Left kidney (tissue), 8 donors: ENCODE measurements at places on chromosomes 11 and 22. TPM values are rescaled to one million over a fixed set of nuclear protein-coding genes. Genes with fewer than 3 reads are reported as not detected.

DNA sequence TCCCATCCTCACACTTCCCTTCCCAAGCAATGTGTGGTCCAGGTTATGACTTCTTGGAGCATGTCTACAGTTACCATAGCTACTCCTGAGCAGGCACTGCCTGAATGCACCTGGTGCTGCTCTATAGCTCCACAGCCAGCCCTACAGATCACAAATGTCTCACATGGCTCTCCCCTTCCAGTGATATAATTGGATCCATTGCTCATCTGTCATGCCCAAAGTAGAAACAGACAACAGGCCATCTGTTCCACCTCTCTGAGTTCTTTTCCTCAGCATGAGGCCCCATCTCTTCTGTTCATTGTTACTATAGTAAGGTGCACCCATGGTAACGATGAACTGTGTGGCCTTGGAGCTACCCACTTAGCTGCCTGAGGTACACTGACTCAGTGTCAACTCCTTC lies 320.3 kb upstream of the ZC3H12C start:
- peak; percentile 7 for DNase-seq

- no peak for DNase-seq
Measured at GRCh38 chr22:38327396-38327795, 10.2 kb upstream of the CSNK1E start.

GRCh38 chr11:59157433-59157832 lies 14.5 kb upstream of the DTX4 start:
- no peak for DNase-seq

DNA sequence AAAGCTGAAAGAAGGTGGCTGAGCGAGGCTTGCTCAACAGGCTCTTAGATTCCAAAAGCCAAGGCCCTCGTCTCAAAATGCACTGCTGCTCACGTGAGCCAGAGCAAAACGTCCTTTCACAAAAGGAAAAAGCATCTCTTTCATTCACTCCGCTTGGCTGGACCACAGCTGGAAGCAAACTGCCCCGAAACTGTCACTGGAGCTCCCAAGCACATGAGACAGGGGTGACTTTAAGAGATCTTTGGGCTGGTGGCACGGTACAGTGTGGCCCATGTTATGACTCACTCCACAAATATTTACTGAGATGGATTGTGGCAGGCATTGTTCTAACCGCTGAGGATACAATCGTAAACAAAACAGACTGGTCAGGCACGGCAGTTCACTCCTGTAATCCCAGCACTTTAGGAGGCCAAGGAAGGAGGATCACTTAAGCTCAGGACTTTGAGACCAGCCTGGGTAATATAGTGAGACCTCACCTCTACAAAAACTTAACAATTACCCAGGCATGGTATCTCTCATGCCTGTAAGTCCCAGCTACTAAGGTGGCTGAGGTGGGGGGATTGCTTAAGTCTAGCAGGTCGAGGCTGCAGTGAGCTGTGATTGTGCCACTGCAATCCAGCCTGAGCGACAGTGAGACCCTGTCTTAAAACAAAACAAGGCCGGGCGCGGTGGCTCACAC lies 3.6 kb downstream of the PLA2G6 start:
- no peak for DNase-seq

GRCh38 chr11:105774899-105775298 lies 165.0 kb downstream of the GRIA4 start:
- no peak for DNase-seq

- peak; percentile 60 for DNase-seq
Measured at GRCh38 chr11:23112987-23113886, 253.0 kb upstream of the CCDC179 start.

DNA sequence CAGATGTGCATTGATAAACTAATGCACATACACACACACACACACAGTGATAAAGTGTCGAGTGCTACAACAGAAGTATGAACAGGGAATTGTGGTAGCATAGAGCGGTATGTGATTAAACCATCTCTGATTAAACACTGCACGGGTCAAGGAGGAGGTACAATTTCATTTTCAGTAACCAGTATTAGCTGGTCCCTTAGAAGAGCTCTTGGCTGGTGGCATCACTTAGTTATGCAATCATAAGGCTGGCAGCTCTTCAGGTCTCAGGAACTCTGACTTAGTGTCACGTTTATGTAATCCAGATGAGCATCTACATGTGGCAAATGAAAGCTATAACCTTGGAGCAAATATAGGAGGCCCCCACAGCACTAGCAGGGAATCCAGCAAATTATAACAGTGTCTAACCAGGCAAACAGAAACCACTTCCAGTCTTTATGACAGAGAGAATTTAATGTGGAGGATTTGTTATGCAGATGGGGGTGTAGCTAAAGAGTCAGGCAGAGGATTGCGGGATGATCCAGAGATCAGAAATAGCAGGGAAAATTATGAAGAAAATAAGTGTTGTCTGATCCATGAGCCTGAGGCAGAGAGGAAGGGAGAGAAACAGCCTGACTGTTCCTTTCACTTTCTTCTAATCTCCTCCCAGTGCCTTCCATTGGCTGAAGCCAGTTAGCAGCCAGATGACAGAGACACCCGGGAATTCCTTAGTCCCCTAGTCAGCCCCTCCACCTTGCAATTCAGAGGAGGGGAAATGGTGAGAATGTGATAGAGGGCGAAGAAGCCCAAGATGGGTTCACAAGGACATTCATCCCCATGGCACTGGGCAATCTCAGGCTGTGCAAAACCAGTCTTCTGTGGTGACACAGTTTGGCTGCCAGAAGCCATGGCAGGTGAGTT lies 533.1 kb upstream of the TENM4 start:
- DNase-seq, result no peak

DNA sequence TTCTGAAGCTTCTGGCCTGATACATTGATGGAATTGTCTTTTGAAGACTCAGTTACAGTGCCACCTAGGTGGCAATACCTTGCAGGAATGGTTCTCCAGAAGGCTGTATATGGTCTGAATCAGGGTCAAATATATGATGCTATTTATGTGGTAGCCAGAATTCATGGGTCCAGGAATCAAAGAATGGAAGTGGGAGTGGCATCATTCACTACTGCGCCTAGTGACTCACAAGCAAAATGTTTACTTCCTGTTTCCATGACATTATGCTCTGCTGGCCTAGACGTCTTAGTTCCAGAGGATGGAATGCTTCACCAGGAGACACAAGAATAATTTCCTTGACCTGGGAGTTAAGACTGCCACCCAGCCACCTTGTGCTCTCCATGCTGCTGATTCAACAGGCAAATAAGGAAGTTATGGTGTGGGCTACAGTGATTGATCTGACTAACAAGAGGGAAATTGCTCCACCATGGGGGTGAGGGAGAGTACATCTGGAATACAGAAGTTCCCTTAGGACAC lies 491.8 kb downstream of the ETS1 start:
- no peak for DNase-seq

- no peak for DNase-seq
Measured at GRCh38 chr11:85822814-85823213, 11.9 kb upstream of the SYTL2 start.

- DNase-seq, result no peak
Measured at GRCh38 chr11:100602716-100603115, 84.4 kb upstream of the ARHGAP42 start.

- no peak for DNase-seq
Measured at GRCh38 chr11:57156928-57157327, 24.8 kb upstream of the LRRC55 start.

DNA sequence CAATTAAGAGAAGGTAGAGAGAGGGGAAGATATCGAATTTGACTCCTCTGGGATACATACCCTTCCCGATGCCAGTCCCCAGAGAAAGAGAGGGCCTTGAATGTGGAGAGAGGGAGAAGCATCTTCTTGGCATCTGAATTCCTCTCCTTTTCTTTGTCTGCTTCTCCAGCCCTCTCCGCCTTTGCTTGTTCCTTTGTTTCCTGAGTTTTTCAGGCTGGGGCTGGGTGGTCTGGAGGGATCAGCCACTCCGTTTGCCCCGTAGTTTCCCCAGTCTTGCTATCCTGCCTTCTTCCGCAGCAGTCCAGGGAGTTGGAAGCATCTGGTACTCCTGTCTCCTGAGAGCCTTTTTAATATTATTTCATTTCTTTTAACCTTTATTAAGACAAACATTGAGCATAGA lies 107.1 kb upstream of the CADM1 start:
- no peak for DNase-seq

- no peak for DNase-seq
Measured at GRCh38 chr11:61023086-61023965, 51.8 kb downstream of the CD6 start.

- DNase-seq, result no peak
Measured at GRCh38 chr11:75543806-75544205, 18.1 kb upstream of the GDPD5 start.

DNA sequence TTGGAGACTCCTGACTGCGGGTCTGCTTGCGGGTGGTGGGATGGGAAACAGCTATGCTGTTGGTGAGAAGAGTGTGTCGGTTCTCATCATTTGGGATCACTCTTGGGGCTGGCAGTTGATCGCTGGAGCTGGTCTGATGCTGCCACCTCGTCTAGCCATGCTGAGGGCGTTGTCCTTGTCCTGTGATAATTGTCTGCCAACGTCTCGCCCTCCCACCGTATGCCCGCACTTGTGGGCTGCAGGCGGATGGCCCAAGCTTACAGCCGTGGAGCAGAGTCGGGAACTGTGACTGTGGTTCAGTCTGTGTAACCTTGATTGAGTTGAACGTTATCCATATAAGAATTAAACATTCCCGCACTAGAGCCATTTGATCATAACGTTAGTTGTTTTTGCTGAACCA lies 204.4 kb downstream of the TBC1D22A start:
- DNase-seq, result no peak

DNA sequence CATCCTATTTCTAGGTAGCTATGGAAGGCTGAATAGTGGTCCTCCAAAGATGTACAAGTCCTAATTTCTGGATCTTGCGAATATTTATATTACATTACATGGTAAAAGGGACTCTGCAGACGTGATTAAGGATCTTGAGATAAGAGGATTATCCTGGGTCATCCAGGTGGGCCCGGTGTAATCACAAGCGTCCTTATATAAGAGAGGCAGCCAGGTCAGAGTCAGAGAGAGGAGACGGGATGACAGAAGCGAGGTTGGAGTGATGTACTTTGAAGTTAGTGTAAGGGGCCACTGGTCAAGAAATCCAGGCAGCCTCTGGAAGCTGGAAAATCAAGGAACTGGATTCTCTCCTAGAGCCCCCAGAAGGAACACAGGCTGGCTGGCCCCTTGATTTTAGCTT lies 70.1 kb upstream of the MYOD1 start:
- no peak for DNase-seq

DNA sequence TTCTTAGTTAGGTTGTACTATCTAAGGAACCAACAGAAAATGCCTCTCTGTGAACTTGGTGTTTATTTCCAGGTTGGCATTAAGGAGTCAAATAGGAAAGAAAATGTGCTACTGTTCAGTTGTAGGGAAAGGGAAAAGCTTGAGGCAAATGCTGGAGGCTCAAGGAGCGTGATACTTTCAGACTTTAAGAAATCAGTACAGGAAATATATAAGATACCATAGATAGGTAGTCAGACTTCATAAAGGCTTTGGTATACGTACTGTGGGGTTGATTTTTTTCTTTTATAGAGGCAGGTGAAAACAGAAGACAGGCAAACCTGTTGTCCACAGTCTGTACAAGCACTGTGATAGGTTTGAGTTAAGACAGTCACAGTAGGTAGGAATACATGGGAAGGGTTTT lies 30.8 kb downstream of the EP300 start:
- no peak for DNase-seq

GRCh38 chr22:46810856-46811786 lies 48.7 kb downstream of the TBC1D22A start:
- no peak for DNase-seq

GRCh38 chr11:116918925-116919655 lies 81.7 kb upstream of the APOA1 start:
- DNase-seq, result no peak

GRCh38 chr11:105862736-105863367 lies 159.2 kb downstream of the MSANTD4 start:
- peak; percentile 56 for DNase-seq

GRCh38 chr11:70948855-70949531 lies 303.4 kb downstream of the SHANK2 start:
- no peak for DNase-seq

DNA sequence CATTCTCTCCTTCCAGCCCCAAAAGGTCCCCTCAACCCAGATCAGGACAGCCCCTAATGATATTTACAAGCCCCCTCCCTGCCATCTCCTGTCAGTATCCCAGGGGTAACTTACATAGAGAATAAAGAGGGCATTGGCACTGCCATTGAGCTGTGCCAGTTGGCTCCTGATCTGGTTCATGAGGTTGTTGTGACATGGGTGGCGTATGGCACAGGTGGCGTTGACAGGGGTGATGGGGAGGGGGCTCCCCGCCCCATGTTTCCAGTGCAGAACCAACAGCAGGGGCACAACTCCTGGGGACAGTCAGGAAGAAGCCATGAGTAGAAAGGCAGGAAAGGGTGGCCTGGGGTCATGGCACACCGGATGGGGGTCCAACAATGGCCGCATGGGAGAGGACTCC lies 1.9 kb downstream of the LIF start:
- DNase-seq, result no peak

DNA sequence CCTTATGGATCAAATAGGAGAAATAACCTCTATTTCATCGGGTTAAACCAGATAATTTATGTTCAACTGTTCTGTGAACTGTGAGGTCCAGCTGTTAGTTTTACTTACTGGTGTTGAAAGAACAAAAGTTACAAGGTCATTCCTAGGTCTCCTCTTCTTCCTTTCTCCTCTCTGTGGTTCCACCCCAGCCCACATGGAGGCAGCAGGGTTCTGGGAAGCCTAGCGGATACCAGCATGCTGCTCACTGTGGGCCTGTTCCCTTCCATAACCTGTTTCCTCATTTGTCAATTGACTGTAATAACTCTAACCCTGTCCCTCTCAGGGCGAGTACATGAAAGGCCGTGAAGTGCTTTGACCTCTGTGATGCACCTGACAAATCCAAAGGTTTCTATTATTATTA lies 27.8 kb downstream of the RELT start:
- DNase-seq, result peak; percentile 45

DNA sequence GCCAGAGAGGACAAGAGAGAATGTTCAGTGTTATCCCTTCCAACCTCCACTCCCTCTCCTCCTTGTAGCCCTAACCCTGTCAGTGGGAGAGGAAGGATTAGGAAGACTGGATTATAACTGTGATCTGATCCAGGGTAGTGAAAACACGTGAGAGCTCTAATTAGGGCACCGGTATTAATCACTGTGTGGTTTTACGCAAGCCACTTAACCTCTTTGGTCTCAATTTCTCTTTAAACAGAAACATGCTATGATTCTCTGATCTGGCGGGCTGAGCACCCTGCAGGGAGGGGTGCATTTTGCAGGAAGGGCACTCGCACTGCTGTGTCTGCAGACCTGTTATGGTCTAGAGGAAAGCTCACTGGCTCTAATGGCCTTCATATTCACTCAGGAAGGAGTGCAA lies 11.5 kb downstream of the RPL27A start:
- DNase-seq, result no peak

Gene P4HA3
- 1.0 TPM for polyA plus RNA-seq

Gene APOBEC3C
- 8.9 TPM for polyA plus RNA-seq

Gene LDLRAD3
- polyA plus RNA-seq, result 24.6 TPM

Gene ZDHHC24
- 8.4 TPM for polyA plus RNA-seq

Gene LRFN4
- 11.5 TPM for polyA plus RNA-seq

Gene HPX
- 4.8 TPM for polyA plus RNA-seq

Gene TPBGL
- polyA plus RNA-seq, result 0.17 TPM

Gene MGAT3
- polyA plus RNA-seq, result 22.4 TPM

Gene CCDC87
- 0.27 TPM for polyA plus RNA-seq

Gene C22orf31
- 1.5 TPM for polyA plus RNA-seq

Gene NAA40
- 45.7 TPM for polyA plus RNA-seq

Gene DEPDC7
- polyA plus RNA-seq, result 8.6 TPM

Gene SLC7A4
- polyA plus RNA-seq, result 1.5 TPM

Gene UBQLN3
- polyA plus RNA-seq, result not detected

Gene DCHS1
- polyA plus RNA-seq, result 36.1 TPM

Gene NAALADL1
- polyA plus RNA-seq, result 10.0 TPM

Gene KRTAP5-9
- 1.2 TPM for polyA plus RNA-seq

Gene TENM4
- 24.5 TPM for polyA plus RNA-seq

Gene GNAZ
- polyA plus RNA-seq, result 4.7 TPM

Gene CENPM
- polyA plus RNA-seq, result 15.6 TPM

Gene SLC22A12
- polyA plus RNA-seq, result 3.8 TPM

Gene NXPE1
- polyA plus RNA-seq, result 0.10 TPM
